Spleen (tissue), 13 donors: ENCODE measurements at places on chromosomes 3 and 15. TPM values are rescaled to one million over a fixed set of nuclear protein-coding genes. Genes with fewer than 3 reads are reported as not detected.

GRCh38 chr3:116155841-116156240 lies 289.4 kb downstream of the LSAMP start:
- no peak for DNase-seq

DNA sequence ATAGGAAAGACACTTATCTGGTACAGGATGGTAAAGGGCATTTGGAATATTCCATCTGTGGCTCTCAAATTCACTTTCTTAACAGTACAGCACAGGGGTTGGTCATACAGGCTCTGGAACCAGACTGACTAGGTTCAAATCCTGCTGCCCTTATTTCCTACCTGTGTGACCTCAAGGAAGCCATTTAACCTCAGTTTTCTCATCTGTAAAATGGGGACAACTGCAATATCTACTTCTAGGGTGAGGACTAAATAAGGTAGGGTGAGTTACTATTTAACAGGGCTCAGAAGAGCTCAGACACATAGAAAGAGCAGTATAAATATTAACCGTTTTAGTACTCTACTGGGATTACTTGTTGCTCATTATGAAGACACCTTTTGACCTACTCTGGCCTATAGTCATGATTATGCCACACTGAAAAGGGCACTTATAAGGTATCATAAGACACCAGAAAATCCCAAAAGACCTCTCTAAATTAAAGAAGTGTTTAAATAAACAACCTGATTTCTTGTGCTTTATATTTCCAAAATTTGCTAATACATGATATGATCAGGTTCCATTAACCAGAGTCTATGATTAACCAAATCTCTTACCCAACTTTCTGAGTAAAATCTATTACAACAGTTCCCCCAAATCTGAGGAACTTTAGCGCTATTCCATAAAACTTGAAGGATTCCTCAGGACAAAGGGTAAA lies 6.5 kb downstream of the RFTN1 start:
- DNase-seq: no peak

The EPHB1 gene
- polyA plus RNA-seq: 0.20 TPM

- no peak for DNase-seq
These were observed 233.3 kb downstream of the OPA1 start for GRCh38 chr3:193826159-193826795.

- DNase-seq: no peak
These were observed 56.9 kb downstream of the ARRDC4 start for GRCh38 chr15:98017150-98017964.

DNA sequence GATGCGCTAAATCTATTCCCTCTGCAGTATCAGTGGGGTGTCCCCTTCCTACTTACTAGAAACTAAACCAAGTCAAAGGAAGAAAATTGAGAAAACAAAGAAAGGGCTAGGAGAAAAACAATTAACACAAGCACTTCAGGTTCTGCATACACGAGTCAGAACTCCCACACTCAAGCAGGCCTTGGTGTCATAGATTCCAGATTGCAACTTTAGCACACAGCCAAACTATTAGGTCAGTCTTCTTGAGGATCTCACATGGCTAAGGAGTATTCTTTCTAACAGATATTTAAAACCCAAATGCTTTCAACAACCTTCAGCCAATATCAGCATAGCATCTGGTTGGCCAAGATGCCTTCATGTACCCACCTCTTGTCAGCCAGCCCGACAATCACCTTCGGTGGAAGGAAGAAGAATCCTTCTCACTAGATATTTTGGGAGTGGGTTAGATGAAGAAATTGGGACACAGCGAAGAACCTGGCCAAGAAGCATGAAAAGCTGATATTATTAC lies 340.0 kb downstream of the VPS13C start:
- no peak for DNase-seq

GRCh38 chr3:30122359-30122758 lies 484.0 kb upstream of the TGFBR2 start:
- DNase-seq: no peak

DNA sequence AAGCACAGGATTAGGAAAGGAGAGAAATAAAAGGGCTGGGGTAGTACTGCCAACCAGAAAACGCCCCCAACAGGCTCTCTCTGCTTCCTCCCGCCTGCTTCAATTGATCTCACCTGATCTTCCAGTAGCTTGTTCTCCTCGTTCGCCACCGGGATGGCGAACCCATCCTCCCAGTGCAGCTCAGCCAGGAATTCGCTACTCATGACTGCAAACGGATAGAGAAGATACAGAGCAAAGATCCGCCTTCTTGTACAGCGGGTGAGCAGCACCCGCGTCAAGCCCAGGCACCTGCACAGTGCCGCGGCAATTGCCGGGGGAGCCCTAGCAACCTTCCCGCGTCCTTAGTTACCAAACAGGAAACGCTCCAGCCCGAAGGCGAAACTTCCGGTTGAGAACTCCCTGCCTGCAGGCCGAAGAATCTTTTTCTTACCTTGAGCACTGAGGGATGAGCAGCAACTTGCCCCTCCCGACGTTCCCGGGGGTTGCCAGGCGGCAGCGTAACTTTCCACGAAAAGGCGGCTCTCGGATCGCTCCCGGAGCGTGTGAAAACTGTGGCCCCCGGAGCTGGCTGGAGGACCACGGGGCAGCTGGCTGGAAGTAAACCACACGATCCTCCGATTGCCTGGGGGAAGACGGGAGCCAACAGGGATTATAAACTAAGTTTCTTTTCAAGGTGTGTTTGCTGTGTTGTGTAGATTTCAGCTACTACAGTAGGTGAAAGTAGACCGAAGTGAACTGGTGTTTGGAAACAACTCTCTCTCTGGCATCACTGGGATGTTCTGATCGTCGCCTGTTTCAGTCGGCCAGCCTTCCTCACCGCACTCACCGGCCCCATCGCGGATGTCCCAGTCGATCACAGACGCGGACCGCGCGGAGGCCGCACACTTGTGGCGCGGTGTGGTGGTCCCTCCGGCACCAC lies at the start of gene CCDC39:
Gene CCDC39 (minus strand): TSS at position 312 of the 919 bp plus-strand sequence. CDS start 109 bp downstream, at position 203.
- peak; percentile 79 for DNase-seq

- peak; percentile 95 for DNase-seq
These were observed 3.4 kb downstream of the VILL start for GRCh38 chr3:37993820-37994638.

GRCh38 chr3:27454914-27455313 lies 29.3 kb downstream of the SLC4A7 start:
- DNase-seq: no peak

The SERPINI1 gene
- 9.1 TPM for polyA plus RNA-seq

DNA sequence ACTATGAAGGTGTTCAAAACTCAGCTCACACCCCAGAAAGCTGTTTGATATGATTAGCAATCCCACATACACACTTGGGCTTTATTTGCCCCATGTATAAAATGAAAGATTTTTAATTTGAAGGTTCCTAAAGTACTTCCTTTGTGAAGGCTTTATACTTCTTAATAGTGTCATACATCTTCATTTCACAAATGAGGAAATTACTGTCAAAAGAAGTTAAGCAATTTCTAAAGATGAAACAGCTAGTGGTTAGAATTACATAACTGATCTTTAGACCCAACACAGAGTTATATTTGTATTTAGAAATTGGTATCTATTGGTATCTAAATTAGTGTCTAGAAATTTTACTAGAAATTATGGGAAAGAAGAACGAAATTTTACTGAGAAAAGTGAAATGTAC lies 7.1 kb downstream of the CD200R1 start:
- DNase-seq: no peak

DNA sequence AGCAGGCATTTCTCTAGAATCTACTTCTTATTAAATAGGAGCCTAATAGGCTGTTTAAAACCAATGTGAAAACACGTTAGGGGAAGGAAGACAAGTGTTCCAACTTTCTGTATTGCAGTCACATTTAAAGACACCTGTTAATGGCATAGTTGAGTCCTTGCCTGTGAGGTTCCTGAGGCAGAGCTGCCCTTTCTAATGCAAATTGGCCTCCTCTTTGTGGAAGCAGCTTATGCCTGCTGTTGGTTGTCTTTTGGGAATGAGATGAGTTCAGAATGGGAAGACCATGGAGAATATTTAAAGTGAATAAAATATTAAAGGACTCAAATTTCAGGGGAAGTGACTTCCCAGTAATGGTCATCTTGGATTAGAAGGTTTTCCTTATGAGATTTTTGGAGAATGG lies 51.2 kb downstream of the NEK11 start:
- no peak for DNase-seq

DNA sequence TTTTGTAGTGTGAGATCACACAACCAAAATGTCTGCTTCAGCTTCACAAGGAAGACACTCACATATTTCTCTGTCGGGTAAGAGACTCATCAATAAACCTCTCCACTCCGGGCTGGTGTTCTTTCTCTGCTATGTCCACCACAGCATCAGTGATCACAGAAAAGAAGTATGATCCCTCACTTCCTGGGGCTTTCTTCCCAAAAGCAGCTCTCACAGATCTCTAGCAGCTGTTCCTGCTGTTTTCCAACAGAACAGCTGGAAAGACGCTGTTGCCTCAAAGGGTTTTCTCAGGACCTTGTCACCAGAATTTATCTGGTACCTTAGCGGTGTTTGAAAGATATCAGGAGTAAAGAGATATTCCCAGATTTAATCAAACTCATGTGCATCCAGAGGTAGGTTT lies 46.4 kb downstream of the GATM start:
- no peak for DNase-seq

GRCh38 chr3:193165431-193166120 lies 75.4 kb upstream of the PLAAT1 start:
- DNase-seq: no peak

GRCh38 chr15:69880571-69881301 lies 217.0 kb downstream of the TLE3 start:
- peak; percentile 0 for DNase-seq

The CHMP2B gene
- polyA plus RNA-seq: 23.3 TPM

- DNase-seq: no peak
These were observed 564.4 kb downstream of the TBL1XR1 start for GRCh38 chr3:176632925-176633324.

DNA sequence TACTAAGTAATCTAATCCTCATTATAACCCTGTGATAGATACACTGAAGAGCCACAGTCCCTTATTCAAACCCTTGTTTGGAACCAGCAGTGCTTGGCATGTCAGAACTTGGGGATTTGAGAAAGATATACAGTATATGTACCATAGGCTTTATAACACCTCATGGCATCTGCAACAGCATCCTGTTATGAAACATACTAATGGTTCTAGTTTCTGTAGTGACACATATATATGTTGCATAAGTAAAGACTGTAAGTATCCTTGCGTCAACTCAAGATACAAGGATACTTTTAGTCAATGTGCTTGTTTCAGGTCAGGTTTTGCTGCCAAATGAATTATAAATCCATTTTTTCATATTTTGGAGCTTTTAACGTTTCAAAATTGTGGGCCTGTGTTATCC lies 58.5 kb downstream of the CCNL1 start:
- no peak for DNase-seq

The CACNA2D3 gene
- polyA plus RNA-seq: 1.7 TPM

- DNase-seq: no peak
These were observed 3.5 kb upstream of the FYTTD1 start for GRCh38 chr3:197746209-197746608.

The SPRED1 gene
- 3.7 TPM for polyA plus RNA-seq

DNA sequence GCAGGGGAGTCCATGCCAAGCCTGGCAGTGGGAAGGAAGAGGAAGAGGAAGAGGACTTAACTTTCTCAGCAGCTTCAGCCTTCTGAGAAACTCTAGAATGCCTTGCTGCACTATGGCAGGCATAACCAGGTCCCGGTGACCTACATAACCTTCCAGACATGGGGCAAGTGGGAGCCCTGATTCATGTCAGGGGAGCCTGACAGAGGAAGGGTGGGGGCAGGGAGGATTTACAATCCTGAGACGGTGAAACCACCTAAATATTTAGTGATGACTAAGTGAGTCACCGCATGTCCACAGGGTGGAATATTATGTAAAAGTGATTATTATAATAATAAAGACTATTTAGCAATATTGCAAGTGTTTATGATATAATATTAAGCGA lies 46.7 kb downstream of the AMOTL2 start:
- DNase-seq: no peak

GRCh38 chr3:174498638-174499037 lies 360.5 kb upstream of the NAALADL2 start:
- no peak for DNase-seq

The TRH gene
- polyA plus RNA-seq: not detected

The ITIH1 gene
- 5.9 TPM for polyA plus RNA-seq

- no peak for DNase-seq
These were observed 4.3 kb downstream of the PROS1 start for GRCh38 chr3:93969443-93969842.

GRCh38 chr3:126081618-126082361 lies 2.1 kb downstream of the SLC41A3 start:
- DNase-seq: no peak

DNA sequence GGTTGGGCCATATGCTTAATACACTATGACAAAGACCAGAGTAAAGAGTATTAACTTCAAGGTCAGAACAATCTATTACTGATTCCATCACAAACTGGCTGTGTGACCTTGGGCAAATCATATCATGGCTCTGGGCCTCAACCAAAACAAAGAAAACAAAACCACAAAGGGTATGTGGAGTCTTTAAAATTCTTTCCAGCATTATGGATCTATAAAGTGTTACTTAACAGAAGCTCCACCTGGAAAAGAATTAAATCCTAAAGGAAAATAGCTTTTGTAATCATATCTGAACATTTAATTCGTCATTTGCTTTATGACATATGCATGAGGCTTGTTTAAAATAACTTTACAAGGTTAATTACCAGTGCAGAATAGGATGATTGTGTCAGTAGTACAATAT lies 265.5 kb downstream of the SATB1 start:
- DNase-seq: no peak

The OCA2 gene
- 1.2 TPM for polyA plus RNA-seq

DNA sequence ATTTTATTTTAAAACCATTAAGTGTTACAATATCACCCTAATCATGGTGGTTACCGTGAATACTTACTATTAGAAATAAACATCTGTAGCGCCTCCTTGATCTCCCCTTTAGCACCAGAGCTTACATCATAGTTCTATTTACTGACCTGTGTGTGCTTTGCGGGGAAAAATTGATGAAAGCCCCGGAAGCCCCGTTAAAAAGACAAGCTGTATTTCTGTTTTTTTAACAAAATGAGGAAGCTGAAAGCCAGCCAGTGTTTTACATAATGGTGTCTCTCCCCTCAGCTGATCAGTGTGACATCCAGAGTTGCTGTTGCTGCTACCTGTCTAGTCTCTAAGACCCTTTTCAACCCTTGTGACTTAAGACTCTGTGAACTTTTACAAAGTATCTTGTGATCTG lies 100.8 kb downstream of the OPA1 start:
- DNase-seq: no peak

DNA sequence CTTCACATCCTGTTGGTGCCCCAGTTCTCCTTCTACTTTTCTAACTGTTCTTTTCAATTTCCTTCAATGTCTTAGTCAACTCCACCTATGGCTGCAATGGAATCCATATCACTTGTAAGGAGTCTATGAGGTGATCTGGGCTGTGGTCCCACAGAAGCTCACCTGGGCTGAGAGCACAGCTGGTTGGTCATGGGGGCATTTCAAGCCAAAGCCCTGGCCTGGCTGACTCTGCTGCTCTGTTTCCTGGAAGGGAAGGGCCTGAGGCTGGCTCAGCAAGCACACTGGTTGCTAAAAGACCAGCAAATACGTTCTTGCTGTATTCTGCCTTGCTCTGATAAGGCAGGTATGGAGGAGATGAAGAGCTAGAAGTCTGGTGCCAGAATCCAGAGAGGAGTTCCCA lies 29.0 kb downstream of the AMOTL2 start:
- DNase-seq: peak; percentile 54
